MV-4-11 (cell line): ENCODE measurements at places on chromosomes 5 and 9.

- DNase-seq, result no peak
Measured at GRCh38 chr5:100161868-100162267, 373.3 kb upstream of the FAM174A start.

DNA sequence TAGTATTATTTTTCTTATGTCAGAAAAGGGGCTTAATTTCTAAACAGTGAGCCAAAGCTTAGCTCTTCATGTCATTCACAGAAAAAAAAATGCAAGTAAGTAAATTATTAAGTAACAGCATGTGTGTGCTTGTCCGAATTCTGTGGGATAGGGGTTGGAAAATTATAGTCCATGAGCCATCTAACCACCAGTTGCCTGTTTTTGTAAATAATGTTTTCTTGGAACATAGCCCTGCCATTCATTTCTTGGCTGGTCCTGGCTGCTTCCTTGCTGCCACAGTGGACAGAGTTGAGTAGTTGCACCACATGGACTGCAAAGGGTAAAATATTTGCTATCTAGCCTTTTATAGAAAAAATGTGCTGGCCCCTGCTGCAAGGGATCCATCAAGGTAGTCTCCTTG, 513.7 kb upstream of the WWC1 start:
- DNase-seq, result no peak

DNA sequence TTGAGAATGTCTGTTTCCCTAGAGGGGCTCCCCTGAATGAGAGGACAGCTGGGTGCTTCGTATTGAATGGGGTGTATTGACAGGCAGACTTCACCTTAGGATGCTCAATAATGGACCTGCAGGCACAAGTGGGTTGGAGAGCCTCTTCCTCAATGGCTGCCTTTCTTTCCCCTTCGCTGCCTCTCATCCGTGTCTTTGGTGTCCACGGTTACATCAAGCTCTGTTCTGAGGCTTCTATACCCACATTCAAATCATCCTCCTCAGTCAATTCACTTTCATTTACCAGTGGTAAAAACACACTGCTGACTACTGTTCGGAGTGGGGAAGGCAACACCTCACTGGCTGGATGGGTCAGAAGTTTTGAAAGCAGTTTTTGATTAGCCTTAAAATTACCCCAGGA, 20.6 kb downstream of the LIX1 start:
- DNase-seq, result no peak

- DNase-seq, result no peak
Measured at GRCh38 chr5:142753116-142753631, 17.0 kb upstream of the ARHGAP26 start.

DNA sequence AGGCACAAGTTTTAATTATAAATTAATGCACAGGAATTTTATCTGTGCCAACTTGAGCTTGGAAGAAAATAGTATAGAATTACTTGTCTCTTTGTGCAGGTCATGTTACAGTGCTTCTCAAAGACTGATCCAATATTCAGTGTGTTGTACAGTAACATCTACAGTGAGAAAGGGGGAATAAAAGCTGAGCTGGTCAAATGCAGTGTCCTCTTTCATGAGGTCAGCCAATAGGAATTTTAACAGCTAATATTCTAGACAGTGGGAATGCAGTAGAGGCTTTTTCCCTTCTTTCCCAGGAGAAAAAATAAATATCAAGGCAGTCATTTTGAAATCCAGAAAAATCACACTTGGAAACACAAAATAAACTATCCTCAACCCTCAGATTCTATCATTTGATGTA, 95.7 kb upstream of the ITGA1 start:
- DNase-seq, result no peak

GRCh38 chr5:113268232-113268631, 166.6 kb downstream of the TSSK1B start:
- DNase-seq, result no peak

- DNase-seq, result no peak
Measured at GRCh38 chr9:36893911-36894310, 140.2 kb downstream of the PAX5 start.
